CD4-positive, alpha-beta T cell treated with Interleukin-21 for 1 hour (primary cell): ENCODE measurements at places on chromosomes 11 and 22.

GRCh38 chr22:22486132-22486899 lies 22.2 kb downstream of the ZNF280B start:
- DNase-seq = no peak

DNA sequence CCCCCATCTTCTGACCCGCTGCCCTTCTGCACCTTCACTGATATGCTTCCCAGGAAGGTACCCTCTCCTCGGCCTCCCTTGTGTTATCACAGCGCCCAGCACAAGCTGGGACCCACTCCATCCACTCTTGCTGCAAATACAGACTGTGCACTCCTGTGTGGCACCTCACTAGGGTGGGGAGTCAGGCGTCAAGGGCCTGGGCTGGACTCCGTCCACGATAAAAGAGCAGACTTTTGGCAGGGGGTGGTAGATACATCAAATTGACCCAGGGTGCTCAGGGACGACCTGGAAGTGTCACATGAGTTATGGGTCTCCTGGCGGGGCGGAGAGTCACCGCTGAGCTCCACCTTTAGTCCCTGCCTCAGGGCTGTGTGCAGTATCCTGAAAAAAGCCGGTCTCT lies 908 bp downstream of the TRPM5 start:
- no peak for DNase-seq

GRCh38 chr22:36737776-36738175 lies 34.2 kb upstream of the CACNG2 start:
- DNase-seq = no peak

GRCh38 chr11:95154514-95154913 lies 64.9 kb downstream of the ENDOD1 start:
- peak; percentile 80 for DNase-seq

DNA sequence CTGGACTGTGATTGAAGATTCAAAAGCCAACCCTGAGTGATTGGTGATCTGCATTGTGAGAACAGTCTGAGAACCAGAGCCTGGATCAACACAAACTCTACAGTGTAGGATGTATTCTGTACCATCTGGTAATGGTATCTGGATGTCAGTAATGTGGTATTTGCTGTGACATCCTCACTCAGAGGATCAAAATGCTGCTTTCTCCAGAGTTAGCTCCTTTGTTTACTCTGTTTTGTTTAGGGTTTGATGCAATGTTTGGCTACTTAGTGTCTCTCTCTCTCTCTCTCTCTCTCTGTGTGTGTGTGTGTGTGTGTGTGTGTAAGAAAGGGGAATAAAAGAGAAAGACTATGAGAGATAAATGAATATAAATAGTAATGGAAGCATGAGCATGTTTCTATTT lies 24.3 kb downstream of the CASP4 start:
- no peak for DNase-seq

- no peak for DNase-seq
Measured at GRCh38 chr11:64198511-64198910, 8.0 kb upstream of the FERMT3 start.
